Smooth muscle cell of bladder (primary cell): ENCODE measurements at places on chromosomes 12 and 14. TPM values are rescaled to one million over a fixed set of nuclear protein-coding genes. Genes with fewer than 3 reads are reported as not detected.

The VDR gene
- total RNA-seq, result 7.8 and 8.1 TPM in 2 replicates

The LRFN5 gene
- total RNA-seq, result 1.3 and 7.4 TPM in 2 replicates

The SBNO1 gene
- 15.4 and 23.0 TPM in 2 replicates for total RNA-seq

The CPNE6 gene
- total RNA-seq, result not detected in 2 replicates

The ACIN1 gene
- 53.8 and 73.3 TPM in 2 replicates for total RNA-seq

The HIF1A gene
- total RNA-seq, result 378 and 515 TPM in 2 replicates

The GUCY2C gene
- total RNA-seq, result not detected in 2 replicates

The ANP32D gene
- total RNA-seq, result not detected in 2 replicates

The NEK9 gene
- total RNA-seq, result 54.9 and 85.5 TPM in 2 replicates

The B4GALNT1 gene
- 0.55 and 0.85 TPM in 2 replicates for total RNA-seq

The CACNA1C gene
- 5.0 and 10.1 TPM in 2 replicates for total RNA-seq

The TMED8 gene
- total RNA-seq, result 9.7 and 9.8 TPM in 2 replicates

The UBC gene
- 2,185 and 2,837 TPM in 2 replicates for total RNA-seq

The CISTR gene
- not detected in 2 replicates for total RNA-seq

The ZBTB42 gene
- 1.00 and 1.3 TPM in 2 replicates for total RNA-seq

The DIO3 gene
- under 0.01 and 0.09 TPM in 2 replicates for total RNA-seq

The PNMA1 gene
- total RNA-seq, result 9.0 and 10.0 TPM in 2 replicates

The PLBD1 gene
- total RNA-seq, result 1.1 and 3.2 TPM in 2 replicates

The SCNN1A gene
- total RNA-seq, result under 0.01 and 0.37 TPM in 2 replicates

The PLEKHA5 gene
- 43.7 and 54.9 TPM in 2 replicates for total RNA-seq

The FGF23 gene
- total RNA-seq, result not detected in 2 replicates

The REP15 gene
- total RNA-seq, result 0.43 and 1.2 TPM in 2 replicates

The STXBP6 gene
- total RNA-seq, result 7.3 and 8.5 TPM in 2 replicates

The KRT73 gene
- not detected in 2 replicates for total RNA-seq

The CRIP1 gene
- total RNA-seq, result 2.0 and 3.3 TPM in 2 replicates

The PPM1H gene
- total RNA-seq, result 0.43 and 0.92 TPM in 2 replicates

The CCDC175 gene
- not detected in 2 replicates for total RNA-seq

The RFLNA gene
- total RNA-seq, result 0.18 and 0.28 TPM in 2 replicates

The NANOG gene
- not detected in 2 replicates for total RNA-seq

The AQP2 gene
- total RNA-seq, result not detected in 2 replicates
